ENCODE measurements at places on chromosomes 7 and 10. TPM values are rescaled to one million over a fixed set of nuclear protein-coding genes. Genes with fewer than 3 reads are reported as not detected.
A peak's percentile ranks its signal among the peaks of the same experiment; 100 is the strongest.

GRCh38 chr7:29447828-29448227, 115.8 kb upstream of the PRR15 start:
- no peak for DNase-seq

DNA sequence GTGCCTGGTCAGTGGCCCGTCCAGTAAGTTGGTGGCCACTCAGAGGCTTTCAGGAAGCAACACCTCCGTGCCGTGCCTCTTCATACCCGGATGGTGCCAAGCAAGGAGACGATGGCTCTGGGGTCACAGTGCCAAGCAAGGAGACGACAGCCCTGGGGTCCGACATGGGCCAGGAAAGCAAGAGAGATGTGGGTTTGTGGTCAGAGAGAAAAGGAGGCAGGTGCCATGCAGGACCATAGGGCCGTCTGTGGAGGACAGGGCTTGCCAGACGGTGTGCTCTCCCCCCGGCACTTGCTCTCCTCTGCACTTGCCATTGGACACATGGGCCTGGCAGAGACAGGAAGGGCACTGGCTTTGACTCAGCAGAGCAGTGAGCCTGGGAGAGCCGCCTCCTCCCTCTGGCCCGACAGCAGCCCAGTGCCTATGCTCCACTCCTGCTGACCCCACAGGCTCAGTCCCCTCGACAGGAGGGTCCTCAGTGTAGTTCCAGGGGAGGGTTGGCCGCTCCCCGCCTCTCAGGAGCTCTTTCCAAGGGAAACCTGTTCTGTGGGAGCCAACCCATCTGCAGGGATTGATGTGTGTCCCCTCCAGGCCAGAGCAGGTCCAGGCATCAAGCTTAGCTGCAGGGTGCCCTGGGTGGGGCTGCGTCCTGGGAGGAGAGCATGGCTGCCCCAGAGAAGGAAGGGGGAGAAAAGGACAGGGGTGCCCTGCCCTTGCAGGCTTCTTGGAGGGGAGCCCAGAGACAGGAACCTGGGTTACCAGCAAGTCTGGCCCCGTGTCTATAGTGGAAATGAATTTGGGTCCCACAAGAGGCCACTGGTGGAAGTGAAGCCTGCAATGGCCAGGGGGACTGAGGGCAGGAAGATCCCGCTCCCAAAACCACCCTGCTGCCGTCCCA, 7.6 kb upstream of the CALML5 start:
- DNase-seq, result peak; percentile 4

- DNase-seq, result no peak
These were observed 163.1 kb downstream of the PRKCQ start for GRCh38 chr10:6416892-6417512.

GRCh38 chr7:135755351-135755753, 6.7 kb upstream of the FAM180A start:
- DNase-seq, result peak; percentile 48

- DNase-seq, result no peak
These were observed 25.9 kb downstream of the VAX1 start for GRCh38 chr10:117112220-117112619.

DNA sequence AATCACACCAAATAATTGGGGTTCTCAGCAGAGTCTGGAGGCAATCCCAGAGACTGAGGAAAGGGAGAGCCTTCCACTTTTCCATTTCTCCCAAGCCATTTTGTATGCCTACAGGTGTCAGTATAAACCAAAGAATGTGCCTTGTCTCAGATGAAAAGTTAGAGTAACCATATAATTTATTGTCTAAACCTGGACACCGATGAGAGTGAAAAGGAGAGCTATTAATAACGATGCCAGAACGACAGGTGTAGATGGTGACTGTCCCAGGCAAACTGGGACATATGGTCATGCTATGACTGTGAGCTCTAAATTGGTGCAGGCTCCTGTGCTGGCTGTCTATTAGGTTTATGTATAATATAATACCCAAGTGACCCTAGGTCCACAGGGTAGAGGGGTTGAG, 219.6 kb downstream of the ARHGAP12 start:
- DNase-seq, result no peak

GRCh38 chr10:75197906-75198305, 12.7 kb upstream of the VDAC2 start:
- DNase-seq, result no peak

- DNase-seq, result no peak
These were observed 63.6 kb upstream of the CARD11 start for GRCh38 chr7:3107228-3107763.

DNA sequence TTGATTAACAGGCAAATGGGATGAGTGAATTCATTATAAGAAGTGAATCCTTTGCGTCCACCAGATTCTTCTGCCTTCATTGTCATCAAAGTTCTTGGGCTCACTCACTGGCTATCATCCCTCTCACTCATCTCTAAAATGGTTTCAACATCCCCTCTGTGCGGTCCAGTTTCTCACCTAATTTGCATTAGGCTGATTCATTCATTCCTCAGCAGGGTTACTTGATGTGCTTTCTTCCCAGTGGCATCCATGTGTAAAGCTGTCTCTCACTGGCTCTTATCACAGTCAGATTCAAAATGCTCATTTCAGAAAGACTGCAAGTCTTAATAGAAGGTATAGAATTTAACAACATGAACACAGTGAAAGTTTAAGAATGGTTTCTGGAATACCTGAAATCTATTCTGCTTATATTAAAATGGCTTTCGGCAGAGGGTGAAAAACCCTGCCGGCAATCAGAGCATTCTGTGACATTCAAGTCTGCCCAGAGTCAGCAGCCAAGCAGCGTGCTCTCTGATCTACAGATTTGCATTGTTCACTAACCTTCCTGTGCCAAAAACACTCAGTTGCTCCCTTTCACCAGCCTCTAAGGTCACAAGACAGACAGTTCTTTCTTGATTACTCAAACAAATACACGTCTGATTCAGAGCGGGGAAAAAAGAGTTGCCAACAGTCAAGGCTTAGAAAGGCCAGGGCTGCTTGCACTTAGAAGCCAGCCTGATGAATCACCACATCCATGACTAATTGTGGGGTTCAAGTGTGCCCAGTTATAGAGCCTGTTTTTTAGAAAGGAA, 106.7 kb downstream of the TES start:
- DNase-seq, result peak; percentile 16

ABCB1 gene
- total RNA-seq, result 1.4 TPM

ZNF804B gene
- total RNA-seq, result not detected

All from psoas muscle (tissue), 8 donors.